ENCODE measurements at places on chromosomes 6 and 20. TPM values are rescaled to one million over a fixed set of nuclear protein-coding genes. Genes with fewer than 3 reads are reported as not detected.

PNLDC1 gene
- total RNA-seq = 0.20 TPM

MCM3 gene
- total RNA-seq = 26.7 TPM

FAM83C gene
- total RNA-seq = not detected

PRPH2 gene
- total RNA-seq = 1.9 TPM

BPI gene
- not detected for total RNA-seq

HDGFL1 gene
- not detected for total RNA-seq

FITM2 gene
- 107 TPM for total RNA-seq

CCN5 gene
- 14.7 TPM for total RNA-seq

KCNK17 gene
- total RNA-seq = not detected

KIF6 gene
- 0.72 TPM for total RNA-seq

RNF182 gene
- not detected for total RNA-seq

FAM210B gene
- total RNA-seq = 58.7 TPM

GRCh38 chr6:13614126-13614925, 809 bp upstream of the NOL7 start:
- no peak for DNase-seq

DNA sequence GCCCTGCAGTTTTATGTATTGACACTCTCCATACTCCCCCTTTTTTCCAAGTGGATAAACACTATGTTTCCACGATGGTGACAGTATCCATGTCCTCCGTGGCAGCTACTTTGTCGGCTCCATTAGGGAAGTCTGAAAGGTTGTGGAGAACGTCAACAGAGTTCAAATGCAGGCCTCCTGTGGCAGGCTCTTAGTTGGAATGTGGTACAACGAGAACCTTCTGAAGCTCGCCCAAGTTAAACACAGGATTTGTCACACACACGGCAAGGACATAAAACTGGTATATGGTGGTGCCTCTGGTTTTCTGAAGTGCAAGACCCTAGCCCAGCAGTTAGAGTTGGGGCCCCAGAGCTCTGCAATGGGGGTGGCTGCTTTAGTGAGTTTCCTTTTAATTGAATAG, 187.0 kb upstream of the TAB2 start:
- no peak for DNase-seq

GRCh38 chr6:135149376-135149775, 31.7 kb upstream of the MYB start:
- DNase-seq = no peak

- DNase-seq = peak; percentile 47
Observed at GRCh38 chr6:166775180-166775922, 148.3 kb upstream of the RPS6KA2 start.

- DNase-seq = no peak
Observed at GRCh38 chr6:47697925-47698324, 455 bp upstream of the ADGRF4 start.

DNA sequence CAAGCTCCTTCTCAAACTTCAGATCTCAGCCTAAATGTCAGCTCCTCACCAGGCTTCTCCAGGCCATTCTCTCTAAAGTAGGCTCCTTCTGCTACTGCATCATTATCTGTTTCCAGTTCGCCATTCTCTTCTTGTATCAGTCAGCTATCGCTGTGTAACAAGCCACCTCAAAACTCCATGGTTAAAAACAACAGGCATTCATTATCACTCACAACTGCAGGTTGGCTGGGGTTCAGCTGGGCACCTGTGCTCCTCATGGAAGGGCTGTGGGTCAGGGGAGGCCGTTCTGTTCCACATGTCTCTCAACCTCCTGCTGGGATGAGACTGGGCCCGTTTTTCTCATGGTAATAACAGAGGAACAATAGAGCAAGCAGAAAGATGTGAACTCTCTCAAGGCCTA, 28.7 kb downstream of the PRND start:
- DNase-seq = no peak

- no peak for DNase-seq
Observed at GRCh38 chr20:38601216-38602184, at the start of gene ARHGAP40. Gene ARHGAP40 (plus strand): TSS chr20:38601809.

GRCh38 chr6:157727629-157728182, 95.3 kb upstream of the SNX9 start:
- no peak for DNase-seq

GRCh38 chr6:10205892-10206291, 209.0 kb downstream of the TFAP2A start:
- DNase-seq = no peak

GRCh38 chr6:150408842-150409241, 40.0 kb downstream of the IYD start:
- DNase-seq = no peak

- DNase-seq = no peak
Observed at GRCh38 chr6:109628158-109629000, 62.6 kb downstream of the AK9 start.

- no peak for DNase-seq
Observed at GRCh38 chr6:24273096-24273870, 84.6 kb downstream of the DCDC2 start.

GRCh38 chr6:166478782-166479592, 96.2 kb upstream of the MPC1 start:
- DNase-seq = no peak

DNA sequence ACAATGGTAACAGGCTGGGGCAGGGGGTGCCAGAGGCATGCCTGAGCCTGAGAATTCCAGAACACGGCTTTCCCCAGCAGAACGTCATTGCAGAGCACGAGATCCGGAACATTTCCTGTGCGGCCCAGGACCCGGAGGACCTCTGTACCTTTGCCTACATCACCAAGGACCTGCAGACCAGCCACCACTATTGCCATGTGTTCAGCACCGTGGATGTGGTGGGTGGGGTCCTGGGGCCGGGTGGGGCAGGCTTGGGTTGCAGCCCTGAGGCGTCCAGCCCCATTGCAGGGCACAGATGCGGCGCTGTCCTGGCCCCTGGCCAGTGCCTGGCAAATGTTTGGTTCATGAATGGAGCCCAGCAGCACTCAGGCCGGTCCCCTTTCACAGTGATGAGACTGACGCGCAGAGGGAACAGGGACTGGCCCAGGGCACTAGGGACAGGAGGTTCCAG, 57.1 kb downstream of the TCP11 start:
- DNase-seq = peak; percentile 14

- no peak for DNase-seq
Observed at GRCh38 chr6:1739680-1740079, 130.0 kb downstream of the FOXC1 start.

DNA sequence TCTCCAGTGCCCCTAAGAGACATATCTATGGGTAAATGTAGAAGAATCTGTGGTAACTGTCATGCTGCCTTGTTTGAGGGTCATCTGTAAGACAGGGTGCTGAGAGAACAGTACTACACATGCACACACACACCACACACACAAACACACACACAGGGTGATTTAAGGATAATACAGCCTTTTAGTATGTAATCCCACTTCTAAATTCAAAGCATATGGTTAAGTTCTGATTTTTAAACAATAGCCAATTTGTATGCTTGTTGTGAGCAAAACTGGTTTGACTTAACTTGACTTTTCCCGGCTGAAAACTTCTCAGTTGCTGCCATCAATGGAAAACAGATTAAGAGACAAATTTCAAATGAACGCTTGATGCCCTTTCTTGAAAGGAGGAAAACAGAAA, 241.8 kb downstream of the ADGRG6 start:
- DNase-seq = no peak

- DNase-seq = no peak
Observed at GRCh38 chr6:33610779-33611732, 10.1 kb upstream of the ITPR3 start.

DNA sequence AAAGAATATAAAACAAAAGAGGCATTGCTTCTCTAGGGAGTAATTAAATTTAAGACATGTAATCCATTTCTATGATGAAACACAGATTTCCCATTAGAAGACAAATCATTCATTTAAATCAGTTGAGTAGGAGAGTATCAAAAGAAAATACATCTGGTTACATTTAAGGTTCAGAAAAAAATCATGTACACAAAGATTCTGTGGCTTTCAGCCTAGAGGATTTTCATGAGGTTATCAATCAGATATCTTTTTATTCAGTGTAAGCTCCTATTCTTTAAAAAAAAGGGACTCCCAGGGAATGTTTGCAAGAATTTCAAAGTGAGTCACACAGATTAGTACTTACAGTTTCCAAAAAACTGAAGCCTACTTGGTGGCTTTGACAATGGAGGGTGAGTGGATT, 24.9 kb downstream of the COL21A1 start:
- DNase-seq = no peak

DNA sequence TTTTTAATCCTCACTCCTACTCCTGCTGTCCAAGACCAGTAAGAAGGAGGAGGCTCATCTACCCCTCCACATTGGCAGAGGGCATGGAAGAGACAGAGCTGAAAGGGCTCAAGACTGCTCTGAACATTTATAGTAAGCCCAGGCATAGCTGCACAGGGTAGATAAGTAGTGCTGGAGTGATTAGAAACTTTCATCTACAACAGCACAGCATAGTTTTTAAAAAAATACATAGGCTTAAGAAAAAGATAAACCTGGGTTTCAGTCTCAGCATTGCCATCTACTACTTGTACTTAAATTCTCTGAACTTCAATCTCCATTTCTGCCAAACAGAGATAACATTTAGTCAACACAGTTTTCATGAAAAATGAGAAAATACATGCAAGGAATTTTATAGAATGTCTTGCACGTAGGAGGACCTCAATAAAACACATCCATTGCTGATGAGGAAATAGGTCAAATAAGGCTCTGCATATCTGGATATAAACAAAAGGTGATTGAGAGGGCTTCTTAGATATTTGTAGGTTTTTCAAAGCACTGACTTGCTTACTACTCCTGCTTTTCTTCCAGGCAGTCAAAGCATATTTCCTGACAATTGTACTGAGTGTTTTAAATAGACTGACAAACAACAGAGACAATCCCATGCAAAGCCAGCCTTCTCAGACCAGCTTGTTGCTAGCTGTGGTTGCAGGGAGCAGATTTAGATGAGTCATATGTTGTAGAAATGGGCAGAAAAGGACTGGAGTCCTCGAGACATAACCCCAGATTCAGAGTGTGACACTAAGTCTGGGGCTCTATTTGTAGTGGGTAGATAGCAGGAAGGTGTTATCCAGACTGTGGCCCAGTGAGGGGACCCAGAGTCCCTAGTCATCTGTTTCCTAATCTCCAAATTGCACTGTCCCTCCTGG, 107.4 kb upstream of the TAB2 start:
- DNase-seq = no peak

DNA sequence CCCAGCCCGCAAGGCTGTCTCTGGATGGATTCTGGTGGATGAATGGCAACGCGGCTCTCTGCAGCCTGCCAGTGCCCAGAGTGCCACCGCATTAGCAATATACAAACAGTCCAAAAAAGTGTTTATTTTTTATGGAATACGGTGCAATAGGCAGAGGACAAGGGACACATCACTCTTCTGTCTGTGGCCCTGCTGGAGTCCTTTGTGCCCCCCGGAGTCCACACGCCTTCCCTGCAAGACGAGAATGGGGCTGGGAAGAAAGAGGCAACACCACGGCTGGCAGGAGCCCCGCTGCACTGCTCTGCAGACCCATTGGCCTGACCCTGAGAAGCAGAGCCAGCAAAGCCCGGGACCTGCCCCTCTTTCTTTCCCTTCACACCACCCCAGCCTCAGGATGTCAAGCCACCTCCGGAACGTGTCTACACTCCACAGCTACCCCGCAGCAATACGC, 196.3 kb downstream of the SYNDIG1 start:
- no peak for DNase-seq

DNA sequence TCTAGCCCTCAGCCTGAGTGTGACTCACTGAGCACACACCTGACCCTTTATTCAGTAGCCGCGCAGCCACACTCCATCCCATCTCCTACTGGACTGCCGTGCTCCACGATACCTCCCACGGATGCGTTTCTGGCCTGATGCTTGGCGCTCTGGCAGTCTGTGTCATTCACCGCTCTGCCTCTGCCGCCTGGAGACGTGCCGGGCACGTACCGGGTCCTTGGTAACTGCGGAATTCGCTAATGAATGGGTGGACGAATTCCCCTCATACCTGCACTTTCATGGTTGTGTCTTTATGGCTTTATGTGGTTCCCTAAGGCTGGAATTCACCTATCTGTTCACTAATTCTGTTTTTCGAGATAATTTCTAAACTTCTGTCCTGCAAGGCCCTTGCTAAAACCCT, 405.7 kb downstream of the QKI start:
- DNase-seq = no peak

DNA sequence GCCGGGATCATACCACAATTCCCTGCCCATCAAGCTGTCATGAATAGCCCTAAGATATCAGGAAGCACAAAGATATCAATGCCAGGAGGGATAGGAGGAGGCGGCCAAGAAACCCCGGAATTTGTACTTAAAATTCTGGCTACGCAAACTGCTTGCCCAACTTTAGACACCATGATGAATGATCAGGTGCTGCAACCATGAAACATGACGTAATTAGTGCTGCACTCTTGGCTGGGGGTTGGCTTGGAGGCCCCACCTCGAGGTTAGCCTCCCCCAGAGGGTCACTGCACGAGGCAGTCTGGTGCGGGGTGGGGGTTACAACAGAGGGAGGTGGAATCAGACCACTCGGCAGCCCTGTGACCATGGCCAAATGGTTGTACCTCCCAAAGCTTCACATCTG, 8.9 kb downstream of the SIRPA start:
- peak; percentile 15 for DNase-seq

Measured in heart left ventricle (tissue), 16 donors.